Stimulated activated CD4-positive, alpha-beta T cell treated with anti-CD3 and anti-CD28 coated beads, Interleukin-1b, Interleukin-23, amount 100 ng/mL, for 1 hour (primary cell): ENCODE measurements at places on chromosomes 12 and 14.

DNA sequence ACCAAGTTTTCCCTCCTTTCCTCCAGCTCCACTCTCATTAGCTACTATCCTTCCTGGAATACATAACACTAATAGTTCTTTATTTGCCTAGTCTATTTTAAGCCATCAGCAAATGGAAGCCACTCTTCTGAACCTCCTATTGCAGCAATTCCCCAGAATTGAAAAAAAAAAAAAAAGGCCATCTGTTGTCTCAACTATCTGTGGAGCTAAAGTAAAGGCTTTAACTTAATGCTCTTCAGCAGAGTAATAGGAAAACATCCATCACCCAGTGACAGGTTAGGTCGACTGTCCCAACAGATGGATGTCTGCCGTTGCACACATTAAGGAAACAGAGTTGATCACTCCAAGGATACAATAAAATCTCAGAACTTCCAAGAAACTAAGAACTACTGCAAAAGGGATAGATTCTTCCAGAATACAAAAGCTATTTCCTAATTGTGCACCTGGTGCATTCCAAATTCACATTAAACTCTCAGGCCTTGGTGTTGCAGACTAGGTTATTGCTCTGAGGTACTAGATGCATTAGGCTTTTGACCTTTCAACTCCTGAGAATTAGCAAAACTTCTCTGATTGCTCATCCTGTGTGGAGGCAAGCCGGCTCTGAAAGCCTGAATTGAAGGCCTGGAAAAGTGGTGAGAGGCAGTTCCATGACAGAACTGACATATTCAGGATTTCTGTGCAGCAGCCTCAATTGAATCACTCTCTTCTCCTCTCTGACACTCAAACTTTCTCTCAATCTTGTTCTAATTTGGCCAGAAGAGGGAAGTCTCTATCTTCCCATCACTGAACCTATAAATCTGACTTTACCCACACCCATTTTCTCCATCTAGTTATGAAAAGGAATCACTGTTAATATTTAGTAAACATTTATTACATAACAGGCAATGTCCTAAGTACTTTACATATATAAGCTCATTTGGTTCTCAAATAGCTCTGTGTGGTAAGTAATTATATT lies 238.4 kb upstream of the HMGA2 start:
- no peak for DNase-seq

GRCh38 chr12:14691560-14691959 lies 4.8 kb downstream of the GUCY2C start:
- no peak for DNase-seq

GRCh38 chr12:100317371-100317770 lies 39.5 kb upstream of the SLC17A8 start:
- DNase-seq: no peak

DNA sequence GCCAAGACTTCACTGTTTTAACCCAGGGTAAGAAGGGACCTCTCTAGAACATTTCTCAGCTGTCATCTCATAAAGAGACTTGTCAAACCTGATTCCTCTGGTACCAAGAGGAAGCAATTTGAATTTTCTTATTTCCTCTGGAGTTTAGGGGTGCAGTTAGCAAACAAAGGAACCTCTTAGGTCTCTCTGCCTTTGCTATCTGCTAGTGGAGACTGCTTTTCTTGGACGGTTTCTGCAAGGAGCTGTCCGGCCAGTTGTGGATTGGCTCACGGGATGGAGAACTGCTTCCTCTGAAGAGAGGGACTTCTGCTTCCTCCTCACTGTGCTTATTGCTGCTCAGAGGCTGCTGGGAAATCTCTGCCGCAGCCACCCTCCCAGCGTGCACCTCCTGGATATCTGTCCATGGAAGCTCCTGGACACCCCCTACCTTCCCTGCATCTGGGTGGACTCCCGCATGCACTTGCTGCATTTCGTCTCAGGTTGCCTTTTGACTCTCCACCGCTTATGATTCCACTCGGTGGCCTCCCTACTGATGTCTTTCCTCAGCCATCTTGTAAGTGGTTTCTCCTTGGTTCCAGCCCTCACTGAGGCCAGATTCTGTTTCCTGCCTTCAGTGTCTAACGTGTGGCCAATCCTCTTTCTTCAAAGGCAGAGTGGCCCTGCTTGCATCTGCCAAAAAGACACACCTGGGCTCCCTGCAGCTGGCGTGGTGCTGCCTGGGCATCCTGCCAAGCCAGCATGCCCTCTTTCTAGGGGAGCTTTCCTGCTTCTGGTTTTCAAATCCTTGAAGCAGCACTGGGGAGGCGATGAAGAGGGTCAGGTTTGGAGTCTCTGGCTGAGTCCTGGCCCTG lies 187.3 kb downstream of the CHST11 start:
- DNase-seq: no peak

- DNase-seq: no peak
Measured at GRCh38 chr12:104130760-104131159, 7.2 kb downstream of the NFYB start.

DNA sequence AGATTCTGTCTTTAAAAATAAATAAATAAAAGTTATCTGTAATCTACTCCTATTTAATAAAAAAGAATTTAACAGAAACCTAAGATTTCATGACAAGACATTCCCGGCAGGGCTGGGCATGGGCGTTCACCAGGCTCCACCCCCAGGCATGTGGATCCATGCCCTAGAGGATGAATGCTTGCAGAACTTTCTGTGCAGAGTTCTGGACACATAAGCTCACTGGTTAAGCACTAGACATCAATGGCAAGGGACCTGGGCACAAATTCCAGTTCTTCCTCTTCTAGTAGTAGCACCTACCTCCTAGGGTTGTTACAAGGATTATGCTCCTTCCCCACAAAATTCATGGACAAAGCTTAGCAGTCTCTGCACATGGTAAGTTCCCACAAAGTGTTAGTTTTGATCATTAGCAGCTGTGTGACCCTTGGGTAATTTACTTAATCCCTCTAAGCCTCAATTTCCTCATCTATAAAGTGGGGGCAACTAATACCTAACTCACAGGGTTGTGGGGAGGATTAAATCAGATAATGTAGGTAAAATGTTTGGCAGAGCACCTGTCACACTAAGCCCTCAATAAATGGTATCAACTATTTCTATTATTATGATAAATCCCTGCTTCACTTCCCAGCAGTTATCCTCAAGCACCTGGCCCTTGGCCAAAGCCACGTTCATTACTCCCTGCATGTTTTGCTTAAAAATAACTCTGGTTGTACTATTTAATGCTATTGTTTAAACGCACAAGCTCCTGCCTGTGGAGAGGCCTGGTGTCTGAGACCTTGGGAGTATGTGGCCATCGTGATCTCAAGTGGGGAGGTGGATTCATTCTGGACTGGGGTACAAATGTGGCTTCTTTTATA lies 9.8 kb downstream of the GALNT6 start:
- no peak for DNase-seq

DNA sequence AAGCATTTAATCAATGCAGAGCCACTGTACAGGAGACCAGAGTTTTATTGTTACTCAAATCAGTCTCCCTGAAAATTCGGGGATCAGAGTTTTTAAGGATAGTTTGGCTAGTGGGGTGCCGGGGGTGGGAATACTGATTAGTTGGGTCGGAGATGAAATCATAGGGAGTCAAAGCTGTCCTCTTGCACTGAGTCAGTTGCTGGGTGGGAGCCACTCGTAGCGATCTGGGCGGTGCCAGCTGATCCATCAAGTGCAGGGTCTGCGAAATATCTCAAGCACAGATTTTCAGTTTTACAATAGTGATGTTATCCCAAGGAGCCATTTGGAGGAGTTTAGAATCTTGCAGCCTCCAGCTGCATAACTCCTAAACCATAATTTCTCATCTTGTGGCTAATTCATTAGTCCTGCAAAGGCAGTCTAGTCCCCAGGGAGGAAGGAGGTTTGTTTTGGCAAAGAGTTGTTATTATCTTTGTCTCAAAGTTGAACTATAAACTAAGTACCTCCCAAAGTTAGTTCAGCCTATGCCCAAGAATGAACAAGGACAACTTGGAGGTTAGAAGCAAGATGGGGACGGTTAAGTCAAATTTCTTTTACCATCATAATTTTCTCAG lies 169.4 kb upstream of the PLEKHG7 start:
- DNase-seq: no peak

DNA sequence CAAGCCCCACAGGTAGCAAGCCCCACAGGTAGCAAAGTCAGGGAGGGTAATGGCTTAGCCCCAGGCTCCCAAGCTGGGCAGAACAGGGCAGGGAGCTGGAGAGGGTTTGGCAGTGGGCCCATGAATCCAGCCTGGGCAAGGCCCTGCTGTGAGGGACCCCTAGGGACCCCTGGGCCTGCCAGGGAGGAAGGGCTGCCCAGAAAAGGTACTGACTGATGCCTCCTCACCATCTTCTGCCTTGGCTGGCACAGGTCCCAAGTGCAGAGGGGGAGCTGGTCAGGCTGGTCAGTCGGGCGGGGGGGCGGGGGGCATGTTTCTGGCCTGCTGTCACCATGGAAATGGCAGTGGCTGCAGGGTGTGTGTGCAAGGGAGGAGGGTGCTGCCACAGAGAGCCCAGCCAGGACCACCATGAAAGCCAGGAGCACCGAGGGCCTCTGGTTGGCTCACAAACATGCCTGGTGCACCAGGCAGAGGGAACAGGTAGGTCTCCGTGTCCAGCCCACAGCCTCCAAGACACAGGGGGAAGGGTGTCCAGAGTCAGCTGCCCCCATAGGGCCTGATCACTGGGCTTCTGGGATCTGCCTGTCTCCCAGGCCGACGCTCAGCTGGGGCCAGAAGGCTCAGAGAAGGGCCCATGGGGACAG lies 1.5 kb upstream of the CRIP2 start:
- no peak for DNase-seq

- no peak for DNase-seq
Measured at GRCh38 chr12:78447373-78447772, 417.2 kb upstream of the SYT1 start.

DNA sequence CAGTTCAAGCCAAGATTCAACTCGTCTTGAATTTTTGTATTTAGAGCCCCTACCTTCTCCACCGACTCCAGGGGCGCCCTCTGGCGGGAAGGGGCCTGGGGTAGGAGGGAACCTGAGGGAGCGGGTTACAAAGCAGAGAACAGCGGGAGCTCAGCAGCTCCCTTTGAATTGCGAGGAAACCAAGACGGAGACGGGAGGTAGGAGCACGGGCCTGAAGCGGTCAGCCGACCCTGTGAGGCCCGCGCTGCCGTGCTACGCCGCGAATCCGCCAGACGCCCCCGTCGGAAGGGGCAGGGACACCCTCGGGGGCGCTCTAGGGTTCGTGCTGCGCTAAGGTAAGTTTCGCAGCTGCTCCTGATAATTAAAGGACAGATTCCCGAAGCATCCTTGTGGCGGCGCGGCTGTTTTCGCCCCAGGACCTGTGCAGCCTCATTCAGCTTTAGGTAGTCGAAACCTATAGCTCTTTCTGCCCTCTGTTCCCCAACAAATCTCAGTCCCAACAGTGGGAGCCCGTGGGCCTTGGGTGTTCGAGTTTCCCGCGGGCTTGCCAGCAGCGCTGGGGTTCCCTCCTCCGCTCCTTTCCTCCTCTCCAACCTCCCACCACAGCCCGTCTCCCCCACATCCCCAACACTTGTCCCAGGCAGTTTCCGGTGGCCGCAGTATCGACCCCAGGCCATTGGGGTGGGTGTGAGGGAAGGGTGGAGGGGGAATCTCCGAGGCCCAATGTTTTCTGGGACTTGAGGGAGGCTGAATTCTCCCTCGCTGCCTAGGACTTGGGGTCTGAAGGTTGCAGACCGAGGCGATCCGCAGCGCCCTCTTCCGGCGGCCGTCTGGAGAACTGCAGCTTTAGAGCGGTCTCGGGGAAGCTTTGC lies 5.1 kb upstream of the NKX2-1 start:
- no peak for DNase-seq

- no peak for DNase-seq
Measured at GRCh38 chr12:95859344-95859816, 628 bp downstream of the SNRPF start.

GRCh38 chr12:125110641-125111360 lies 45.6 kb downstream of the AACS start:
- DNase-seq: no peak

DNA sequence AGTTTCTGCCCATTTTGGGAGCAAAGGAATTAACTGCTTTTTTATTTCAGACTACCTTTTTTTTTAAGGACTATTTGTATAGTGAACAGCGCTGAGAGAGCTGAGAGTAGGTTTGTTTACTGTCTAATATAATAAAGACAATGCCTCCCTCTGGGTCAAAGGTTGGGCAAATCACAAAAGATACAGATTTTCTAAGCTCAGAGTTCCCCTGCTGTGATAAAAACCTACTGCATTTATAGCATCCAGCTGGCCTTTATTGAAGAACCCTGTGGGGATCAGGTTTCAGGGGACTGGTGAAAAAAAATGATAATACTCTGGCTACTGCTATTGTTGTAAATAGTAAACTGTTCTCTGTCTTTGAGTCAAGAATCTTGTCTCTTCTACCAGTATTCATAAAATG lies 28.7 kb downstream of the CCDC59 start:
- no peak for DNase-seq

- DNase-seq: no peak
Measured at GRCh38 chr14:99514552-99515300, 33.5 kb downstream of the CCNK start.

- DNase-seq: no peak
Measured at GRCh38 chr12:53244337-53244736, 12.3 kb upstream of the RARG start.

DNA sequence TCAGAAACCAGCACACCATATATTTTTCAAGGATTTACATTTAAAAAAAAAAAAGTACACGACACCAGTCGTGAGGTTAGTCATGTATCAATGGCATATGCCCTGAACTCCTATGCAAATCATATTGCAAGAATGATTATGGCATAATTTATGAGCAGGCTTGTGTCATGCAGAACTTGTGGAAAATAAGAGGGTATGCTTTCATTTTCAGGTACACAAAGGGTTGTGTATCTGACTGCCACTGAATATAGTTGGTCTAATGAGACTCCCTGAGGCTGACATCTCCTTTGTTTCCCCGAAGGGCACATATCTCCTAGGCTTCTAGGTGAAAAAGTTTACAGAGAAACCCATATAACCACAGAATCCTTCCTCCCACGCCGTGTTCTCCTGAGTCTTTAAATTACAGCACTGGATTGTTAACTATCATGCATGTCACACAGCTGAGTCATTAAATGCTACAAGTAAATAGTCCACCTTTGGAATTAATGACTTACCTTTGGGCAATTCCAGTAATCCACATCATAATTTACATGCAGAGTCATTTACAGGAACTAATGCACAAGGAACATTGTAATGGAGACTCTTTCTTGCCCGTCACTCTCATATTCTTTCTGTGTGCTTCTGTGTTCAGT lies 356.7 kb upstream of the DIO2 start:
- no peak for DNase-seq
